Body of pancreas (tissue), 4 donors: ENCODE measurements at places on chromosomes 7 and 10.

DNA sequence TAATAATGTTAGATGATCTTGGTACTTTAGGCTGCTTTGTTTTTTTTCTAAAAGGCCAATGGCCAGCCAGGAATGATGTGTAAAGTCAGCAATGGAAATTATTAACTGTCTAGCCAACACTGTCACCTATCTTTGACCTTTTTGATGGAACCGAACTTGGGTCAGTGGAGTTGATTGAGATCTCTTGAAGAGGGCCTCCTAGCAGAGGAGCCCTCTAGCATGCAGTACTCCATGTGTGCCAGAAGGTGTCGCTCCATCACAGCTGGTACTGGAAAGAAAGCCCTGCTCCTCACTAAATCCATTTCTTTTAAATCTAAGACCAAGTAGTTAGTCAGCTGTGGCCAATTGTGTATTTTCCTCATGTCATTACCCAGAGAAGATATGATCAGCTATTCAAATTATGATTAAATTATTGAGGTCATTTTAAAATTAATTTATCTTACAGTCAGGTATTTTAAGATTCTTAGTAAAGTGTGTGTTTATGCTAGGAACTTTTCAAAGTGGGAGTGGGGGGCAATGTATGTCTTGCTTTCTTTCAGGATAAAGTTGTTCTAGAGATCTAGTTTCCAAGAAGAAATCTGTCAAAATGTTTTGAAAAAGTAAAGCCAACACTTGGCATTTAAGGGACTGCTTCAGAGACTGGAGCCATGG, 33.1 kb upstream of the CROT start:
- peak; percentile 61 for DNase-seq
- no peaks in the 10 kb centered on the region for H3K27me3 ChIP-seq

- H3K4me3 ChIP-seq, result no peak overlapping the region
- no peaks in the 10 kb centered on the region for H3K27me3 ChIP-seq
- DNase-seq, result no peak
- H3K4me1 ChIP-seq, result no peaks in the 10 kb centered on the region
- no peaks in the 10 kb centered on the region for H3K36me3 ChIP-seq
Measured at GRCh38 chr10:113499806-113500205, 53.0 kb upstream of the HABP2 start.

GRCh38 chr10:124530215-124530665, 68.6 kb downstream of the LHPP start:
- H3K27ac ChIP-seq, result no peak overlapping the region
- peaks cover 6% of the 10 kb centered on the region for H3K4me1 ChIP-seq
- no peaks in the 10 kb centered on the region for H3K36me3 ChIP-seq
- DNase-seq, result peak; percentile 81
- no peak overlapping the region for H3K4me3 ChIP-seq
- no peaks in the 10 kb centered on the region for H3K27me3 ChIP-seq

GRCh38 chr10:24722676-24723385, 856 bp downstream of the ARHGAP21 start:
- no peaks in the 10 kb centered on the region for H3K36me3 ChIP-seq
- peak; percentile 61 for DNase-seq
- peak overlapping the region; percentile 24 for H3K4me3 ChIP-seq

- no peak overlapping the region for H3K27ac ChIP-seq
- peak; percentile 59 for DNase-seq
- peaks cover 31% of the 10 kb centered on the region for H3K4me1 ChIP-seq
- H3K36me3 ChIP-seq, result no peaks in the 10 kb centered on the region
- no peak overlapping the region for H3K4me3 ChIP-seq
- no peaks in the 10 kb centered on the region for H3K27me3 ChIP-seq
Measured at GRCh38 chr10:91551856-91552255, 81.0 kb downstream of the PPP1R3C start.

DNA sequence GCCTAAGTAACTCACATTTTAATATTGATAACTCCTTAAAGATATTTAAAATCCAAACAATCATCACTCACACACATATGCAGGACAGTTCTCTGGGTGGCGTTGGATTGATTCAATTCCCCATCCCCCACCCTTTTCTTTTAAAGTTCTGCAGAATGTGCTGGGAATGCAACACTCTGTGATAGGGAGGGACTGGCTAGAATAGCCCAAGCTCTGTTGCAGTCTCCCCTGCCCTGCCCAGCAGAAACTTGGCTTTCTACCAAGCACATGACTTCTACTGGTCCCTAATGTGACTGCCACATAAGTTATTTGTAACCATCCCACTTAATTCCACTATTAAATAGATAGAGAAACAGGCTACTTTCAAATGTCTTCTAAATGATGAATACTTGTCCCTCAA, 55.2 kb downstream of the TWIST1 start:
- H3K4me1 ChIP-seq, result no peaks in the 10 kb centered on the region
- H3K27me3 ChIP-seq, result no peaks in the 10 kb centered on the region
- no peak for DNase-seq
- H3K4me3 ChIP-seq, result no peak overlapping the region

DNA sequence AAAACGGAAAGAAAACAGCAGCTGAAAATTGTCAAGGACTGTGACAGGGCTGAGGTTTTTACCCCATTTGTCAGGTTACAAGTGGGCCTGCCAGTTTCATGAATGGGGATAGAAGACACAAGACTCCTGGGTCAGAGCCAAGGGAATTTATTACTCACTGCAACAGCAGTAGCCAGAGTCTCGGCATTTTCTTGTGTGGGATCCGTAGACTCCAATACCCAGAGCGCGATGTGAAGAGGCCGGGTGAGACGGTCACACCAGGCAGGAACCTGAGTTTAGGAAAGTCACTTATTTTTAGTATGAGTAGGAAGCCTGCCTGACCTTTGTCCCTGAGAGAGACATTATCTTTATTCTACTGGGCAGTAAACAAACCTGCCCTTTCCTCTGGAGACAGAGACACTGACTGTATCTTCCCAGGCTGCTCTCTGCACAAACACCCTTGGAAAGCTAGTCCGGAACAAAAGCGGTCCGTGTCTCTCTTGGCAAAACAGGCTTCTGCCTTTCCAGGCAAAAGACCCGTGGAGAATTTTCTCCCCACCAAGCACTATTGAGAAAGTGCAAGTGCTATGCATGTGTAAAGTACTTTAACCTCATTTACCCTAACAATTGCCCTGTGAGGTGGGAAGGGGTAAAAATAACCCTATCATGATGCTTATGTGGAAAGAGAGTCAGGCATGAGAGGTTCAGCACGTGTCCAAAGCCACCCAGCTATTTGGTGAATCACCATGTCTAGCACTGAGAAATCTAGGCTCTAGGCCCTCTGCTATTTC, 58.4 kb downstream of the JCAD start:
- peaks cover 19% of the 10 kb centered on the region for H3K4me1 ChIP-seq
- DNase-seq, result peak; percentile 48
- no peak overlapping the region for H3K4me3 ChIP-seq
- H3K27ac ChIP-seq, result no peak overlapping the region

GRCh38 chr10:11469575-11470391, 141.7 kb downstream of the USP6NL start:
- no peak overlapping the region for H3K27ac ChIP-seq

GRCh38 chr10:12351889-12352288, 2.5 kb downstream of the CAMK1D start:
- H3K4me3 ChIP-seq, result no peak overlapping the region
- H3K4me1 ChIP-seq, result peaks cover 52% of the 10 kb centered on the region
- no peak overlapping the region for H3K27ac ChIP-seq
- no peak for DNase-seq
- no peaks in the 10 kb centered on the region for H3K27me3 ChIP-seq
